Stimulated activated CD4-positive, alpha-beta T cell treated with anti-CD3 and anti-CD28 coated beads, Interleukin-15, amount 100 ng/mL, for 24 hours (primary cell): ENCODE measurements at places on chromosomes 7 and 10.

DNA sequence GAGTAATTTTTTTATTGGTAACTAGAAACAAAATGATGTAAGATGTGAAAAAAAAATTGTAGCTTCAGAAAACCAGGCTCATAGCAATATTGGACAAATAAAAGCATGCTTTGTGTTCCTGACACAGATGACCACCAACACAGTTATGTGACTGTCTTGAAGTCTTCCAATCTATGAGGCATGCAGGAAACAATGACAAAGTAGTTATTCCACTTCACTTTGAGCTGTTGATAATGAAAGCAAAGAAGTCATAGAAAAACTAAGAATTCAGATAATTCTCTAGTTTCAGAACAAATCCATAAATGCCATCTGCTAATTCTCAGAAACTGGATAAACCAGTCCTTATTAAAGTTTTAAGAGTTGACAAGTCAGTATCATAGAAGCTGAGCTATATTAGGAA lies 378.4 kb upstream of the SEMA3D start:
- no peak for DNase-seq

DNA sequence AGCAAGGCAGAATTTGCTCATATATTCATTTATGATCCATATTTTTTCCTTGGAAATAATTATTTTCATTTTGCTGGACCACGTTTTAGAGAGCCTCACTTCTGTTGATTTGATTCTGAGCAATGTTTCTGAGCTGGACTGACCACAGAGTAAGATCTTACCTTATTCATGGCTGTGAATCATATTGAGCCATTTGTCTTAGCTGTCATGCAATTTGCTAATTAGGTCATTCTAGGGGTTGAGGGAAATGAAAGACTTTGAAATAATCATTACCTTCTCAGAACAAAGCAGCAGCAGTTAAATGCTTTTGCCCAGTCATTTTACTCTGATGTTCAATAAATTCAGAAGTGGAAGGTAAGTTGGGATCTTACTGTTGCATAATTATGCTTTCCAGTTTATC lies 251.4 kb downstream of the SDK1 start:
- no peak for DNase-seq

- DNase-seq = no peak
Observed at GRCh38 chr10:124983321-124983720, 41.4 kb downstream of the ZRANB1 start.

GRCh38 chr7:114110666-114111065 lies 191.9 kb upstream of the PPP1R3A start:
- no peak for DNase-seq

- DNase-seq = no peak
Observed at GRCh38 chr7:140232957-140233917, 56.5 kb upstream of the KDM7A start.

- no peak for DNase-seq
Observed at GRCh38 chr10:92923416-92923815, 75.1 kb downstream of the EXOC6 start.

- DNase-seq = no peak
Observed at GRCh38 chr10:74011770-74012169, 13.9 kb downstream of the VCL start.

DNA sequence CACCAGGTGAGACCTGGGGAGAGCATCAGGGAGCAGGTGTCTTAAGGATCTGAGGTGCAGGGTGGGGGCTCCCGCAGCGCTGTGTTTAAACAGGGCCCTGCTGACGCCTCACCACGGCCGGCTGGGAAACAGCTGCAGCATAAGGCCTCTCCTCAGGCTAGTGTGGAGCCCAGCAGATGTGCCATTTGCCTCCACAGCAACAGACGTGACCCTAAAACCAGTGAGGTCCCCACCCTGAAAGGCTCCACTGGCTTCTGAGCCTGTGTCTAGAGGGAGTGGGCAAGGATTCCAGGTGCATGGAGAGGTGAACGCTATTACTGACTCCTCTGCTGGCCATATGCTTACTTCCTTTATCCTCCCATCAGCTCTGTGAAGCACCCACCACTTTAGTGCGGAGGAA lies 47.8 kb downstream of the SYPL1 start:
- DNase-seq = no peak

DNA sequence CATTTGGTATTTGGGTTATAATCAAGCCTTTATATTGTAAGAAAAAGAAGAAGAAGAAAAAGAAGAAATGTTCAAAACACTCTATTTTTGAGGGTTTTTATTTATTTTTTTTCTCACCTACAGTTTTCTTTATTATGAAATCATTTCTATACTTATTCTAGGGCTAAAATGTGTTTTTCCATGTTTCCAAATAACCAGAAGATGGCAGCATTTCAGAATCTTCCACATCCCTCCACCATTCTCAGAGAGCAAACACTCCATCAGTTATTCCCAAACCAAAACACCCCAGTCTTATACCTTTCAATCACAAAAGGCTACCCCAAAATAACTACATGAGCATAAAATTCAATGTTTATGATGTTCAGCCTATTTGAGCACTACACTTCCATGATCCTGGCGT lies 38.7 kb upstream of the PPP1R17 start:
- DNase-seq = no peak

GRCh38 chr7:159192013-159192412 lies 47.3 kb upstream of the VIPR2 start:
- DNase-seq = no peak

DNA sequence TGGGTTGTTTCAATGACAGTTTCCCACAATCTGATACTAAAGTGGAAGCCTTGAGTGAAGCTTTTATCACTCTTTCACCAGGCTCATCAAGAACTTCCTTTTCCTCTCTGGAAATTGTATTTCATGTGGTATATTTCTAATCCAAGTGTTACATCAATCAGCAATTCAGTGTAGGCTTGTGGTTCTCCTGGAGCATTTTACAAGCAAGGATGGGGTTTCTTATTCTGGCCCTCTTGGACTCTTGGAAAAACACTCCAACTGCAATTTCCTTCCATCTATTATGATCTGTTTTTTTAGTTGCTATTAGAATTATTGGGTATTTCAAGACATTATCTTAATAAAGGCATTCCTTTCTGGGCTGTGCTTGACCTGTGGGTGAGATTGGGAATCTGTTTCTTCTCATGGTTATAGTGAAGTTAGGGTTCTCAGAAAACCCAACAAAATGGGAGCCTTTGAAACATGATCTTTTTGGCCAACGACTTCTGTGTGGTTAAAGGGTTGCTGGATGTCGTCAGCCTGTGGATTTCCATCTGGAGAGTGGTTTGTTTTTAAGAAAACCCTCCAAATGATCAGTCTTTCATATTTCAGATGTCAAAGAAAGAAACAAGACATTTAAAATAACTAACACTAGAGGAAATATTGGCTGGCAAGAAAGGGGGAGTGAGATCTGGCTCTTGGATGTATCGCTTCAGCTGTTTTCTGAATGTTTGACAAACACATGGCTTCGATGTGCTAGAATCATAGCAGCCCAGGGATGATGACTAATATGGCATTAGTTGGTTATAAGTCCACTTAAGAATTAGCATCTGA lies 540.2 kb downstream of the LRMDA start:
- no peak for DNase-seq

GRCh38 chr10:88017781-88018180 lies 154.4 kb downstream of the PTEN start:
- no peak for DNase-seq

- DNase-seq = peak; percentile 25
Observed at GRCh38 chr10:133528845-133529575, 1.8 kb downstream of the CYP2E1 start.

GRCh38 chr10:19843487-19843886 lies 27.3 kb downstream of the PLXDC2 start:
- DNase-seq = no peak

GRCh38 chr10:94210440-94211168 lies 152.1 kb downstream of the NOC3L start:
- DNase-seq = no peak

GRCh38 chr10:37975401-37975991 lies 951 bp downstream of the ZNF25 start:
- peak; percentile 8 for DNase-seq

- DNase-seq = peak; percentile 62
Observed at GRCh38 chr7:158957921-158958491, 101.6 kb downstream of the DYNC2I1 start.

DNA sequence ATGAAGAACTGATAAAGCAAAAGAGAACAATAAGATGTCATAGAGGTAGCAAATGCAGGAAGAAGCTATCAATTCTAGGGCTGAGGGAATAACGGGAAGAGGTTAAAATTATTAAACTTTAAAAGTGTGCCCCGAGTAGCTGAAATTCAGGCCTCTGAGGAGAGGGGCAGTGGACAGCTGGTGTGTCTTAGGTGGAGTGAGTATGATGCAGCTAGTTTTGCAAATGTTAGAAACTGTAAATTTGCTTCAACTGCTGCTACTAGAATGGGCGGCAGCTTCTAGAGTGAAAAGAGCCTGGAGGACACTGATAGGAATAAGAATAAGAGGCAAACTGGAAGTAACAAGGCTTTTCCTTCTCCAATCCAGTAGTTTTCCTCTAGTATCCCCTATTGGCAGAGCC lies 87.3 kb downstream of the SDHAF3 start:
- no peak for DNase-seq

GRCh38 chr10:86483664-86484063 lies 37.9 kb downstream of the WAPL start:
- no peak for DNase-seq

DNA sequence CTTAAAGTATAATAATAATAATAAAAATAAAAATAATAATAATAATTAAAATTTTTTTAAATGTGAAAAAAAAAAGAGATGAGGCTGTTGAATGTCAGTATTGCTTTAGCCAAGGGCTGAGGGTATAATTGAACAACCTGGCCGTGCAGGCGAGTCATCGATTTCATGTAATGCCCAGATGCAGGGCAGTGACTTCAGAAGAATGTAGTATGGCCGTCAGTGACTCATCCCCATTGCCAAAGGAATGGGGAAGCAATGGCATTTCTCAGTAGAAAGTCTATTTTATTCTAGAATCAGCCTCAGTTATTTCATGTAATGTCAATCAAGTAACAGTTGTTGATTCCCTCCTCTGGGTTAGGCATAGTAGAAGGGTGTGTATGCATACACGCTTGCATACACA lies 516.4 kb downstream of the GLRX3 start:
- DNase-seq = no peak

DNA sequence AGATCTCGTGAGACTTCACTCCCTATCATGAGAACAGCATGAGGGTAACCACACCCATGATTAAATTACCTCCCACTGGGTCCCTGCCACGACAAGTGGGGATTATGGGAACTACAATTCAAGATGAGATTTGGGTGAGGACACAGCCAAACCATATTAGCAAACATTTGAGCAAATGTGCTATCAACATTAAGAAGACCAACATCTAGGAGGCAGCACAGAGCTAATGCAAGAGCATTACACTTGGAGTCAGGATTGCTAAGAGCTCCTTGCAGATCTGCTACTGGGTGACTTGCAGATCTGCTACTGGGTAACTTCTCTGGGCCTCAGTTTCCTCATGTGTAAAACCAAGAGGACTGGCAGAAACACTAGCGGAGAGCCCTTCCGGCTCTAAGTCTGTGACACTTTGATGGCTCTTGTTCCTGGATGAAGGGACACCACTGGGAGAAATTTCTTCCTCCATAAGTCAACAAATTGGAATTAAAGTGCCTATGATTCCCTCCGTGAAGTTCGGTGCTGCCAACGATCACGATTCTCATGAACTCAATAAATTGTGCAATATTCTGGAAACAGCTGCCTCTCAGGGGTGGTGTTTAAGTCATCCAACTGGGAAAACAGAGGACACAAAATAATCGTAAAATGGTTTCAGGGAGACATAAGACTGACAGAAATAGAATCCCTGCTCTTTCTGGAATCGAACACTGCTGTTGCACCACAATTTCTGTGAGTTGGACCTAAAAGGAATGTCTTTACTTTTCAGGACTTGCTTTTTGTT lies 115.8 kb upstream of the ITGB1 start:
- no peak for DNase-seq

DNA sequence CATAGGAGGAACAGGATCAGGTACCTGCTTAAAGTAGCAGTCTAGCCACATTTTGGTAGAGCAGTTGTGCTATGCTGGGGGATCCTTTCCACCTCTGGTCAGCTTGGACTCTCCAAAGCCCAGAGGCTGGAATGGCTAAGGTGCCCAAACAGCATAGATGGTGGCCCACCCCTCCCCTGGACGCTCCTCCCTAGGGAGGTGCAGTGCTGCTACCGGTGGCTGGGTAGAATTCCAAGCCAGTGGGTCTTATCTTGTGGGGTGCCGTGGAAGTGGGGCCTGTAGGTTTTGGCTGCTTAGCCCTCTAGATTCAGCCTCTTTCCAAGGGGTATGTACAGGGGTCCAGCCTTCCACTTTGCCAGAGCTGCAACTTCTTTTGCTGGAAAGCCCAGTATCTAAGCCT lies 44.0 kb downstream of the RUNDC3B start:
- DNase-seq = no peak

DNA sequence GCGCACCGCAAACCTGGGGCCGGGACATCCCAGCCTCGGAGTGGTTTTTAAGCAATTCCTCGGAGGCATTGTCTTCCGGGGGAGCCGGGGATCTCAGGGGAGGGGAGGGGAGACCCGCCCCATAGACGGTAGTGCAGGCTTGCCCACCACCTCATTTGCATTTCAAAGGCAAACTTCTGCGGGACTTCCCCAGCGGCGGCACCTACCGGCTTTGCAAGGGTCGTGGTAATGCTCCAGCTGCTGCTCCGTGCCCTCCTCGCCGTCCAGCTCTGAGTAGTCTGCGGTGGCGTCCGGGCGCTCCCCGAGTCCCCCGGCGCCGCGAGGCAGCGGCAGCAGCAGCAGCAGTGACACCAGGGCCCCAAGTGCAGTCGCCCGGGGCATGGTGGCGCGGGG lies 425 bp downstream of the TLL2 start:
- DNase-seq = no peak

DNA sequence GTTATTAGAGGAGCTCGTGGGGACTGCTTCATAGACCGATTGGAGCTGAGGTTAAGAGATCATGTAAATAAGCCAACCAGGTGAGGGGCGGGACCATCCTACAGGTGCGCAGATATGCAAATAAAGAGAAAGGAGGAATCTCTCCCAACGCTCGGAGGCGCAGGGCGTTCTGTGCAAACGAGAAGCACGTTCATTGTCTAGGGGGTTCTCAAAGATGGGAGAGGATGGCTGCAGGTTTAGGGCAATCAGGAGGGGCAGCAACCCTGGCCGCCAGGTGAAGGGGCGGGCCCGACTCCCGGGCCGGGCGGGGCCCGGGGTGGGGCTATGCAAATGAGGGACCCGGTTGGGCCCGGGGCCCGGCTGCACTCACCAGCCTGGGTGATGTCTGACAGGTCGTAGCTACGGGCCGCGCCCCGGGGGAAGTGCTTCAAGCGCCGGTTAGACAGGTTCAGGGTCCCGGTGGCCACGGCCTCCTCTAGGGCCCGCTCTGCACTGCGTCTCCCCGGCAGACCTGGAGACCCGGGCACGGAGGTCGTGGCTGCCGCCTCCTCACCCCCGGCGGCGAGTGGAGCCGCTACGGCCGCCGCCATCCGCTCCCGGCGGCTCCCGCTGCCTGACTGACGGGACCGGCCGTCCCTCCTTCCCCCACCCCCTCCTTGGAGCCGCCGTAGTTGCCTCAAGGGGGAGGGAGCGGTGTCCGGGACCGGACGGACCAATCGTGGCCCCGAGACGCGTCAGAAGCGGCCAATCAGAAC lies at the start of gene LRCH4:
Gene LRCH4 (minus strand): TSS at position 619 of the 755 bp plus-strand sequence. CDS start 29 bp downstream, at position 590.
- DNase-seq = peak; percentile 66

- no peak for DNase-seq
Observed at GRCh38 chr7:135430626-135431025, 79.3 kb downstream of the CNOT4 start.
